DMS 273 treated with DMSO at 0.1 percent for 48 hours (cell line): ENCODE measurements at places on chromosomes 7 and 10.

DNA sequence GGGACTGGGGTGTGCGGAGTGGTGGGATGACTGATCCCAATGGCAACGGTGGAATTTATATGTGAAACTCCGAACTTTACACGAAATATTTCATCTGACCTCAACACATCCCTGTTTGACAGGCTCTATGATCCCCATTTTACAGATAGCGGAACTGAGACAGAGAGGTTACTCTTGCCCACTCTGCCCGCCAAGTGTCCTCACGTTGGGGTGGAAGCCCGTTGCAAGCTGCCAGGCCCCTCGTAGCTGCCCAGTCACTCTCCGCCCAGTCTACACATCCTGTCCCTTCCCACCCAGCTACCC, 397 bp upstream of the NFE2L3 start:
- DNase-seq: no peak

DNA sequence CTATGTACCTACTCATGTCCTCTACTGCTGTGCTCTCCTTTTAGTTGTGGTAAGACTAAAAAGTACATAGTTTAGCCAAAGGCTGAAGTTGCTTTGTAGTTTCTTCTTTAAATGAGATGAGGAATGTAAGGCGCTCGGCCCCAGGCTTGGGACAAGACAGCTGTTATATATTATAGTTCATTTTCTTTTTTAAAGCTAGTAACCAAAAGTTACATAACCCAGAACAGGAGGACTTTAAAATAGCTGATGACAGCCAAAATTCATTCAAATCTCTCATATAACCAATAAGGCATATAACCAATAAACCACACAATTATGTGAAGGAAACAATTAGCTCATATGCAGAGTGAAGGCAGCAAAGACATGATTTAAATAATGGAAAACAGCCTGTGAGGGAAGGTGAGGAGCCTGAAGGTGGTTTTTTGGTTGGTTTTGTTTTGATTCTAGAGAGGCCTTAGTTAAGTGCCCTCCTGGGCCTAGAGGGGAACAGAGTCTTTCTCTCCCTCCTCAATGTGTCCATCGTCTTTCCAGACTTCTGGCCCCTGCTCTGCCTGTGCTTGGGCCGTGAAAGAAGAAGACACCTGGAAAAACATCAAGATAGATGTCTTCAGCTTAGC, 35.8 kb downstream of the SLC26A4 start:
- DNase-seq: no peak

DNA sequence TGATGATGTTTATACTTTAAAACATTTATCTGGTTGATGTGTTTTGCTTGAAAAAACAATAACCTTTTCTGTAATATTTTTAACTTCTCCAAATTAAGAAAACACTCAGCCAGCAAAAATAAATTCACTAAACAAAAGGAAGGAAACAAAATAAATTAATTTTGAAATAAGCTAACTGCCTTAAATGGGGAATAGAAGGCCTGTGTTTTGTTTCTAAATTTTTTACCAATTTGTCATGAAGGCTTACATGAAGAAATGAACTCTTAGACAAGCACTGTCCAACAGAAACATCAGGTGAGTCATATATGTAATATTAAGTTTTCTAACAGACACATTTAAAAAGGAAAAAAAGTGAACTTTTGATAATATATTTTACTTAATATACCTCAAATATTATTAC, 68.5 kb downstream of the LRRN3 start:
- DNase-seq: no peak

GRCh38 chr7:27917774-27918314, 177.9 kb downstream of the TAX1BP1 start:
- DNase-seq: no peak

- no peak for DNase-seq
Observed at GRCh38 chr7:125136755-125137532, 207.3 kb upstream of the POT1 start.

DNA sequence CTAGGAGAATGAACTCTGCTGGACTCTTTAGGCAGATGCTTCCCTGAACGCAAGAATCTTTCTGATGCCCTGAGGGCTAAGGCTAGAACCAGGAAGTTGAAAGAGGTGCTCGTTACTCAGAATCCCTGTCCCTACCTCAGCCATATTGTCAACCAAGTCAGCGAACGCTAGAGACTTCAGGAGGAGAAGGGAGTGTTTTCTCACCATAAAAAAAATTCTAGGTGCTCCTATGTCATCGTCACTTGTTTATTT, 359.4 kb downstream of the PRPF18 start:
- DNase-seq: no peak

DNA sequence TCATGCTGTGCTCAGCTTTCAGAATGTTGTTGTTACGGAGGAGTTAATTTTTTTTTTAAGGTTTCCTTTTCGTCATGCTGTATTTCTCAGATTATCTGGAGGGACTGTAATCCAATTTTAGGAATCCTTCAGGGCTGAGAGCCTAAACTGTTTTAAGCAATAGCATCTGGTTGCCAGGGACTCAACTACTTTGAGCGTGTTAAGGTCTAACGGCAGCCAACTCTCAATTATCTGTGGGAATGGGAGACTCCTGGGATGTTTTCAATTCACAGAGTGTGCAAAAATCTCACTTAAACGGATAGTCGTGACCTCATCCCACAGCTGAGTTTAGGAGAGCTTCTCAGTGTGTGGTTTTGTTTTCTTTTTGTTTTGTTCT, 291.7 kb downstream of the AUTS2 start:
- DNase-seq: no peak
